ENCODE measurements at places on chromosomes 3 and 15. TPM values are rescaled to one million over a fixed set of nuclear protein-coding genes. Genes with fewer than 3 reads are reported as not detected.
A peak's percentile ranks its signal among the peaks of the same experiment; 100 is the strongest.

The DBR1 gene
- 31.9 TPM for total RNA-seq

The SHC4 gene
- 0.93 TPM for total RNA-seq

The GOLGA8M gene
- 0.95 TPM for total RNA-seq

The VGLL3 gene
- total RNA-seq = 3.1 TPM

The SUCNR1 gene
- 1.2 TPM for total RNA-seq

The SLC30A4 gene
- total RNA-seq = 3.4 TPM

DNA sequence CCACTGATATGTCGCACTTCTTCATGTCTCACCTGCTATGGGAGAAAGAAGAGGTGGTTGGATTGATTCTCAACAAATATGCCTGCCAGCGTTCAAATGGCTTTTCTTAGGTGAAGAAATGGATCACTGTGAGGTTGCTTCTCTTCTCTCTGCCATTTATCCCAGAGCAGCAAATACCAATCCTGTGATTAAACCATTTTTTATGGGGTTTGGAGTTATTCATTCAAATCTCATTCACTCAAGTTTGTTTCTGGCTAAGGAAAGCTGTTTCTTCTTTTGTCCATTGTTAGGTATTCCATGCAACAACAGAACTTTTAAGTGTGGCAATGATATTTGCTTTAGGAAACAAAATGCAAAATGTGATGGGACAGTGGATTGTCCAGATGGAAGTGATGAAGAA lies 12.2 kb upstream of the C3orf52 start:
- no peak for DNase-seq

- no peak for DNase-seq
Measured at GRCh38 chr3:39013921-39014509, 37.7 kb downstream of the SCN11A start.

DNA sequence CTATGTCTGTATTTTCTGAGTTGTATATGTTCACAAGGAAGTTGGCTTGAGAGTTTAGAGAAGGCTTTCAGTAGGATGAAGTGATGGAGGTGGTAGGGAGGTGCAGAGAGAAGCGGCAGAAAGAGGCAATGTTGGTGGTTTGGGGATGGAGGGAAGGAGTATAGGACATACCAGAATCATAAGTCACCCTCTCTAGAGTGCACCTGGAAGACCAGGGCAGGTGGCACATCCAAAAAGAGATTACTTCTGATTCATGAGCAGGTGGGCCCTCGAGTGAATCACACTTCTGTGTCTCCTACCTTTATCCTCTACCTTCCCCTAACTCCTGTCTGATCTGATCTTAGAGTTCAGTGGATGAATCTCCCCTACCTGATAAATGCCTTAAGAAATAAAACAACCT lies 41.8 kb upstream of the MRPL3 start:
- no peak for DNase-seq

DNA sequence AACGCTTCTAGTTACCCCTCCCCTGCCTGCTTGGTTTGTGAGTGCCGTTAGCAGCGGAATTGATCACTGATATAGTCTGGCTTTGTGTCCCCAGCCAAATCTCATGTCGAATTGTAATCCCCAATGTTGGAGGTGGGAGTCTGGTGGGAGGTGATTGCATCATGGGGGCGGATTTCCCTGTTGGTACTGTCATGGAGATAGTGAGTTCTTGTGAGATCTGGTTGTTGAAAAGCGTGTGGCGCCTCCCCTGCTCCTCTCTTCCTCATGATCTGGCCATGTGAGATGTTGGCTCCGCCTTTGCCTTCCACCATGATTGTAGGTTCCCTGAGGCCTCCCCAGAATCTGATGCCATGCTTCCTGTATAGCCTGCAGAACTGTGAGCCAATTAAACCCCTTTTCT lies 47.3 kb upstream of the PGPEP1L start:
- DNase-seq = no peak

GRCh38 chr3:134132961-134133360 lies 103.2 kb upstream of the SLCO2A1 start:
- DNase-seq = peak; percentile 45

DNA sequence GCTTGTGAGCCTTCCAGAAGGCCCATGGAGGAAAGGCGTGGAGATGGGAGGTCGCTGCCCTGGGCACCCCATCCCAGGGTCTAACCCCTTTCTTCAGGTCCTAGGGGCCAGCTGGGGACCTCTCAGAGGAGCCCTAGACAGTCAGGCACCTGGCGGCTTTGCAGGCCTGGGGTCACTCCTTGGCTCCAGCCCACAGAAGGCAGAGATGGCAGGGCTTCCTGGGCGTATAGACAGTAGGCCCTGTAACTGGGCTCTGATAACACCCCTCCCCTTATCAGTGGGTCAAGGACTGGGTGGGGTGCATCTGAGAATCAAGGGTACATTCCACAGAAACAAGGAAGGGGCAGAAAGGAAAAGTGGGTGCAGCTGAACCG lies 16.7 kb downstream of the ZDHHC19 start:
- no peak for DNase-seq

GRCh38 chr3:195693428-195694216 lies 27.2 kb upstream of the MUC20 start:
- no peak for DNase-seq

GRCh38 chr3:151107177-151107576 lies 21.7 kb downstream of the MED12L start:
- DNase-seq = no peak

DNA sequence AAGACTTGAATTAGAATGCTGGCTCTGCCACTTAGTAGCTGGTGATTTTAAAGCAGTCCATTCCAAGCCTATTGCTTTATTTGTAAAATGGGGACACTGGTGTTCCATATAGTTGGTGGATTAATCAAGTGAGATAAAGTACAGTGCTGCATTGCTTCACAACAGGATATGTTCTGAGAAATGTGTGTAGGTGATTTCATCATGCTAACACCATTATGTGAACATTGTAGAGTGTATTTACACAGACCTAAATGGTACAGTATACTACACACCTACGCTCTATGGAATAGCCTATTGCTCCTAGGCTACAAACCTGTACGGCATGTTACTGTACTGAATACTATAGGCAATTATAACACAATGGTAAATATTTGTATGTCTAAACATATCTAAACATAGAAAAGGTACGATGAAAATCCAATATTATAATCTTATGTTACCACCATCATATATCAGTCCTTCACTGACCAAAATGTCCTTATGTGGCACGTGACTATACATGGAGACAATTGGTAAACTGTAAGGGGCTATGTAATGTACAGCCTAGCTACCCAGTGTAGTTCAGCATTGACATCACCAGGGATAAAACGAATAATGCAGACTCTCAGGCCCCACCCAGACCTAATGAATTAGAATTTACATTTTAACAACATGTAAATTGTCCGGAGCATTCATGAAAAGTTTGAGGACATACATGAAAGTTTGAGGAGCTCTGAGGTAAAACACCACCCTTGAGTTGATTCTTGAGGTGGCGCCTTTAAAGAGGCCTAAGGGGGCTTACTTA lies 121.4 kb upstream of the BFSP2 start:
- DNase-seq = no peak

DNA sequence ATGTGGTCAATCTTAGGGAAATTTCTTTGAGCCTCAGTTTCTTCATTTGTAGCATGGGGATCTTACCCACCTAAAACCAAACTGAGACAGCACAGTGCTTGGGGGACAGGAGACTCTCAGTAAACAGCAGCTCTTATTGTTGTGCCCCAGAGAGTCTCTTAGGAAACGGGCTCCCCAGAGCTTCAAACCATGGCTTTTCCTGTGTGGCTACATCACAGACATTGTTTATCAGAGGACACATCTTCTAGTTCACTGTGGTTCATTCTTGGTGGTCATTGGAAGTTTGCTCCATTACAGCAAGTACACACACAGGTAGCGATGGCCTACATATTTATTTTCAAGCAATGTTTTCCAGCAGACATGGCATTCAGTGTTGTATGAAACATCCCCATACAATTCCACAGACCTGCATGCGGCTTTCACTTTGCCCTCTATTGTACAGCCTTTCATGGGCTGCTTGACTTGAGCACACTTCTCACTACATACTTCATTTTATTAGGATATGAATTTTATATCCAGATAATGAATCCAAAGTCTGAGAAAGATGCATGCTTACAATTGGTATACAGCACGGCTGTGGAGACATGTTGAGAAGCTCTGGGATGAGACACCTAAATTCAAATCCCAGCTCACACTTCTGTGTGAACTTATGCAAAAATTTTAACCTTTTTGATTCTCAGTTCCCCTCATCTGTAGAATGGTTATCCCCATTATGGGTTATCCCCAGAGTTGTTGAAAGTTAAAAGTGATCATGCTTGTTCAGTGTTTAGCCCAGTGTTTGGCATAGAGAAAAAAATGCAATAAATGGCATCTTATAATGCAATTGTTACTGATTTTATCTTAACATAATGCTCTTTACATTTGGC lies 84.8 kb upstream of the ICE2 start:
- DNase-seq = no peak

GRCh38 chr3:186814100-186814499 lies 7.8 kb upstream of the RFC4 start:
- DNase-seq = no peak
